ENCODE measurements at places on chromosomes 1 and 21.

DNA sequence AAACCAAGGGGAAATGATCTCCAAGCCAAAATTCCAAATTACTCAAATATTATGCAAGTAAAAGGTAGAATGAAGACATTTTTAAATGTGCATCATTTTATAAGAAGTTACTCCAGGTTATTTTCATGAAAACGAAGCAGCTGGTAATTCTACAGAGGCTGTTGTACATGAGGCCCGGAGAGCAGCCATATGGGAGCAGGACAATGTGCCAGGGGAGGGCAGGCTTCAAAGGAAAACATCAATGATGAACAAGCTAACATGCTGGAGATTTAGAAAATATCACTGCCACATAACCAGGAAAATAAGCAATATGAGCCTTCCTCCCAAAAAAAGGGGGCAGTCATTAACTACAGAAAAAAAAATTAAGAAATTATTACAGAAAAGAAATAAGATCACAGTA lies 109.1 kb downstream of the TIAM1 start:
- DNase-seq: no peak

- no peak for DNase-seq
Observed at GRCh38 chr1:180932378-180932777, 19.7 kb downstream of the KIAA1614 start.

DNA sequence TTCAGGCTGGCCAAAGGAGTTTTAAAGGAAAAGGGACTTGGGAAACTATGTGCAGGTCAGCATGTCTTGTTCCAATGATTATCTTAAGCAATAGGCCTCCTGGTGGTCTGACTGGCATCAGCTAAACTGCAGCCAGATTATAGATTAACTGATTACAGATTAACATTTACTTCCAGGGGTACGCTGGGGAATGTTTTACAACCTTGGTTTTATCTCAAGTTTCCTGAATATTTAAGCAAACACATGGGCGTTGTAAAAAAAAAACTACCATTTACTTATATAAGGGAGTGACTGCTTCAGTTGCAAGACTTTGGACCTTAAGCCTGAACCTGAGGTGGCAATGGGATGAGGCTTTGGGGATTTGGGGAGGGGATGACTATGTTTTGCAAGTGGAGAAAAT lies 600.6 kb upstream of the B3GALT2 start:
- DNase-seq: no peak

- no peak for DNase-seq
Observed at GRCh38 chr1:208880433-208881100, 636.4 kb upstream of the PLXNA2 start.

- DNase-seq: no peak
Observed at GRCh38 chr1:210394281-210394821, 65.6 kb downstream of the HHAT start.

DNA sequence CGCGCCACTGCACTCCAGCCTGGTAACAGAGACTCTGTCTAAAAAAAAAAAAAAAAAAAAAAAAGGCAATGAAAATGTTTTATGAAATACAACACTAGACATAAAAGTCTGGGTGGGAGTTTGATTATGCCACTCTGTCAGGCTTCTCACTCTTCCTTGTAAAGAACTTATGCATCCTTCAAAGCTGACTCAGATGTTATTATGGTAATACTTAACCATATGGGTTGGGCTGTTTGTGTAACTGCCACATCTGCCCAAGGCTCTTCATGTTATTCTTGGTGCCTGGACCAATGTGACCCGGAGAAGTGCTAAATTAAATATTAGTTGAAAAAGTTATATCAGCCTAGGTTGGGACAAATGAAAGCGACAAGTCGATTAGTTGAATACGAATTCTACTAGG lies 23.8 kb downstream of the FAM89A start:
- no peak for DNase-seq

Measured in NCI-H748 treated with DMSO at 0.1 percent for 48 hours (cell line).